ENCODE measurements at places on chromosomes 5 and 9. TPM values are rescaled to one million over a fixed set of nuclear protein-coding genes. Genes with fewer than 3 reads are reported as not detected.

The ANAPC2 gene
- polyA plus RNA-seq, result 26.6 TPM

The FBN2 gene
- 9.0 TPM for polyA plus RNA-seq

GRCh38 chr5:135502836-135503520 is 32.8 kb downstream of the NEUROG1 start:
- DNase-seq, result no peak
- H3K4me1 ChIP-seq, result no peaks in the 10 kb centered on the region
- H3K27ac ChIP-seq, result no peak overlapping the region
- H3K4me3 ChIP-seq, result no peak overlapping the region
- H3K36me3 ChIP-seq, result no peaks in the 10 kb centered on the region
- peaks cover 48% of the 10 kb centered on the region for H3K27me3 ChIP-seq

- no peak overlapping the region for H3K27ac ChIP-seq
- no peak for DNase-seq
- no peaks in the 10 kb centered on the region for H3K27me3 ChIP-seq
- H3K4me1 ChIP-seq, result no peaks in the 10 kb centered on the region
- H3K4me3 ChIP-seq, result no peak overlapping the region
Observed at GRCh38 chr5:116695681-116696080, 121.1 kb upstream of the SEMA6A start.

DNA sequence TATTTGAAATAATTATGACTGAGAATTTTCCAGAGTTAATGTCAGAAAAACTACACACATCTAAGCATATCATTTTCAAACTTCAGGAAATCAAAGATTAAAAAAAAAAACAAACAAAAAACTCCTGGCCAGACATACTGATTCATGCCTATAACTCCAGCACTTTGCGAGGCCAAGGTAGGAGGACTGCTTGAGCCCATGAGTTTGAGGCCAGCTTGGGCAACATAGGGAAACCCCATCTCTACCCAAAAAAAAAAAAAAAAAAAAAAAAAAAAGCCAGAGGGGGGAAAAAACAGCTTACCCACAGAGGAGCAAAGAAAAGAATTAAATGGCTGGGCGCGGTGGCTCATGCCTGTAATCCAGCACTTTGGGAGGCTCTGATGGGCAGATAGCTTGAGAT is 22.4 kb downstream of the EFCAB9 start:
- no peak for DNase-seq
- H3K4me1 ChIP-seq, result no peaks in the 10 kb centered on the region
- peaks cover 3% of the 10 kb centered on the region for H3K36me3 ChIP-seq
- no peak overlapping the region for H3K27ac ChIP-seq

DNA sequence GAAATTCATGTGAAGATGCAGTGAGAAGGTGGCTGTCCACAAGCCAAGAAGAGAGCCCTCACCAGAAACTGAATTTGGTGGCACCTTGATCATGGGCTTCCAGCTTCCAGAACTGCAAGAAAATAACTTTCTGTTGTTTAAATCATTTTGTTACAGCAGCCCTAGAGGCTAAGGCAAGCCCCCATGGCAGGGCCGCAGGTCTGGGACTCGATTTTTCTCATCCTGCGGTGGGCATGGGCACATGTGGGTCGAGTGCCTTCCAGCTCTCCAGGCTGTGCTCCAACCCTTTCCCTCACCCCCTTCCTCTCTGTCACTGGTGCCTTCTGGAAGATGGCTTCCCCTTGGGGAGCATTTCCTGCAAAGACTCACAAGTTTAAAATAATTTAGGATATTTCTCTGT is 40.7 kb downstream of the AHRR start:
- no peaks in the 10 kb centered on the region for H3K4me1 ChIP-seq
- DNase-seq, result no peak
- H3K4me3 ChIP-seq, result no peak overlapping the region

Measured in heart left ventricle (tissue), 16 donors.